Spinal cord (tissue), 10 donors: ENCODE measurements at places on chromosomes 13 and 19.

DNA sequence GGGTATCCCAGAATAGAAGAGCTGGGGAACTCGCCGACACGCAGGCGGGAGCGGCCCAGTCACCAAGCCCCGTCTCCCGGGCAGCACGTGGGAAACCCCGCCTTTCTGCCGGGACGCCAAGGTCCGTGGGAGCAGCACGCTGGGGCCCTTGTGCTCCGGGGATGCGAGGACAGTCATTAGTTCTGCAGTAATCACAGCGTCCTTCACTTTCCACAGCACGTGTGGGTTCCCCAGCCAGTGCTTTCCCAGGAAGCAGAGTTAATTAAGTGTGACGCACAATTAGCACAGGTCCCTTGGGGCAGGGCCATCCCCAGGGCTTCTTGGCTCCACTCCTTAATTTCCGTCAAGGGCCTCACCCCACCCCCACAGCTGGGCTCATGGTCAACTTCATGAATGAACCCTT lies 64.3 kb upstream of the C13orf46 start:
- DNase-seq: no peak

- DNase-seq: no peak
Measured at GRCh38 chr13:46544208-46544607, 8.8 kb upstream of the LRCH1 start.

DNA sequence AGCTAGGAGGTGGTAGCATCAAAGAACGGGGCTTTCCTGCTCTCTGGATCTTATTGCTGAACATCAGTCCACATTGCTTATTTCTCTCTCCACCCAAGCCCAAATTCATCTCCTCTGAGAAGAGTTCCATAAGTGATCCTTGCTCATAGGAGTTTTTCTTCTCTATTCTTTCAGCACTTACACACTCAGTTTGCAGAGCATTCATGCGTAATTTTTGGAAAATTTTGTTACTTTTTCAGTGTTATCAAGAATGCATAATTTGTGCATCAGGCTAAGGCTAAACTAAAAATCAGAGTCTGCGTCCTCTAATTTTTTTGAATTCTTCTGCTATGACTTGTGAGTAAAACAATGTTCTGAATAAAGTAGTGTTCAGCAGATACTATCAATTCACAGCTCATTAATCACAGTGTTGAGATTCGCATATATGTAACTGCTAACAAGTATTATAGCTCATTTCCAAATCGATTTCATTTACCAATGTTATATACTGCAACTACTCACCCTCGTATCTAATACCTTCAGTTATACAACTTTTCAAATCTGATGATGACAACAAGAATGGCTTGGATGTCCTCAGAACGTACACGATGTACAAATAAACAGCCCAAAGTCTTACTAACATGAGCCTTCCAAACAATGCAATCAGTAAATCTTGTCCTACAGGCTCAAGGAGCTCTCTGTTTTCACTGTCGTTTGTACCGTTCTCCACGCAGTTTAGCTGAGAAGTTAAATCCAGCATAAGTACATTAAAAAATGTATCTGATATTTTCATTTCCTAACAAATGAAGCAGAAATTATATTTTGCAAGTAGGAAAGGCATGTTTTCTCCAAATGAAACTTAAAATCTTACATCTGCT lies 36.4 kb upstream of the STARD13 start:
- no peak for DNase-seq

- no peak for DNase-seq
Measured at GRCh38 chr13:91704398-91704797, 306.0 kb downstream of the GPC5 start.

GRCh38 chr13:93539914-93540313 lies 313.3 kb downstream of the GPC6 start:
- DNase-seq: no peak

DNA sequence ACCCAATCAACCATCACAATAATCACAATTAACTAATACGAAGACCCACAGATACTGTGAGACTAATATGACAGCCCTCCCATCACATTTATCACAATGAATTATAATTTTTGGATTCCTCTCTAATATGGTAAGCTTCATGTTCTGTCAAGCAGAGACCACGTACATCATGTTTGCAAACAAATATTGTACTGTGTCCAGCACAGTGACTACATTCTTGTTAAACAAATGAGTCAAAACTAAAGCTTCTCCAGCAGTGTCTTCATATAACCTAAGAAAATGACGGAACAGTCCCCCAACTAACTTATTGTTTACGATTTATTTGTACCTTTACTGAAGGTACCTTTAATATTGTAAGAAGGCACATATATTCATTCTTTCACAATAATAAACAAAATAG lies 292.6 kb downstream of the ENOX1 start:
- no peak for DNase-seq

GRCh38 chr13:113005076-113005865 lies 36.3 kb downstream of the MCF2L start:
- DNase-seq: no peak

DNA sequence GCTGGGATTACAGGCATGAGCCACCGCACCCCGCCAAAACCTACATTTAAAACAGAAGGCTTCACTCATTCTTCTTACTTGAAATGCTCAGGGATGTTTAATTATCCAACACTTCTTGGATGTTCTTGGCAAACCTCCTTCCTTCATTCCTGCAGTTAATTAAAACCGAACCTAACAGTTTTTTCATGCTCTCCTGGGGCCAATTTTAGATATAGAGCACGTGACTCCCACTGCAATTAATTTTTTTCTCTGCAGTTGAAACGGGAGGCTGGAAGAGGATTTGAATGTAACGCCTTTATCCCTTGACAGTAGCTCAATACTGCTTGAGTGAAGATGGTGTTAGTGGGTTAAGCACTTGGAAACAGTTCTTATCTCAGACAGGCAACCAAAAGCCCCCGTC lies 4.6 kb upstream of the ACTL9 start:
- peak; percentile 19 for DNase-seq

DNA sequence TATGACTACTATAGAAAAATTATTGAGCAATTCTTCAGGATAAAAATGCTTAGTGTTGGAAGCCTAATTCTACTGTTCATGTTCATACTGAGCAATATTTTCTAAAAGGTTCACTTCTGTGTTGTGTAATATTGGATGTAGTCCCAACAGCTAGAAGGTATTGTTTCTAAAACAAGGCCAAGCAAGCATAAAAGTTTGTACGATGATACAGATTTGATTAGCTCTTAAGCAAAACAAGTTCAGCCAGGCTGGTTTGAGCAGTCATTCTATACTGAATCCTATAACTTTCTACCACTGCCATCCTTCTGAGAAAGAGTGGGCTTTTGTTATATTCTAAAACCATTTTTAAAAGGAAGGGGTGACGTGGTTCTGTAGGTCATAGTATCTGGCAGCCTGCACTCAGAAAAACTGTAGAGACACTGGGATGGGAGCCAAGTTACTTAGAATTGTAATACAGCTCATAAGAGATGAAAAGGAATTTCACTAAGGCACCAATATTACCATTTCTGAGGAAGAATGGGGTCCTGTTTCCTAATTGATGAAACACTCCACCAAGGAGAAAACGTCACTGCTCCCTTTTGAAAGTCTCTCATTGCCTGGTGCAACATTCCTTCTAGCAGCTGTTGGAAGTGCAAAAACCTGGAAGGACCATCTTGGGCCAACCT lies 275.0 kb upstream of the DACH1 start:
- DNase-seq: no peak

DNA sequence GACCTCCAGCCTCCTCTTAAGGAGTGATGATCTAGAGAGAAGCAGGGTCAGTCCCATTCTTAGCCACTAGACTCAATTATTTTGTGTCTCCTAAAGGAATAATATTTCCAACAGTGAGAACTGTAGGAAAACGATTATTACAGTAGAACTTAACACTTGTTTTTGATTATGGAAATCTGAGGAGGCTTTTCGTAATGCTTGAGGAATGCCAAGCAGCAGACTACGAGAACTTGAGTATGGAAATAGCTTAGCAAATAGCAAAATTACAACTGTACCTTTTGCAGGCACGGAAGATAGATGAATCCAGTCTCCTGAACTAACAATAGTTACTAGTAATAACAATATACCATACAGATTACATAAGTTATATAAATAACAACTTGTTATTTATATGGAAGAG lies 12.2 kb downstream of the BRD4 start:
- no peak for DNase-seq

DNA sequence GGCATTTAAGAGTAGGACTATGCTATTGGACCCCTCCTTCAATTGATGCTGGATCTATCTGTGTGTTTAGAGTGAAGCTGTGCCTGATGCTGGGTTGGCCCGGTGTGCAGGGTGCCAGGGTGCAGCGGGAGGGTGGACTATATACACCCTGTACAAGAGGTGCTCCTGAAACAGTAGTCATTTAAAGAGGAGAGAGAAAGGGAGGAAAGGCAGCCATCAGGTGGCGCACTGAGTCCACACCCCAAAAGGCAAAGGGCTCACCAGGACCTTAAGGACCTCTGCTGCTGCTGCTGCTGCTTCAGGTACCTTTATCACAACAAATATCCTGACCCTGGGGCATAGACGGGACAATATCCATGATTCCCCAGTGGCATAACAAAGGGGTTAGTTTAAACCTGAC lies 39.4 kb downstream of the ZNF136 start:
- no peak for DNase-seq

DNA sequence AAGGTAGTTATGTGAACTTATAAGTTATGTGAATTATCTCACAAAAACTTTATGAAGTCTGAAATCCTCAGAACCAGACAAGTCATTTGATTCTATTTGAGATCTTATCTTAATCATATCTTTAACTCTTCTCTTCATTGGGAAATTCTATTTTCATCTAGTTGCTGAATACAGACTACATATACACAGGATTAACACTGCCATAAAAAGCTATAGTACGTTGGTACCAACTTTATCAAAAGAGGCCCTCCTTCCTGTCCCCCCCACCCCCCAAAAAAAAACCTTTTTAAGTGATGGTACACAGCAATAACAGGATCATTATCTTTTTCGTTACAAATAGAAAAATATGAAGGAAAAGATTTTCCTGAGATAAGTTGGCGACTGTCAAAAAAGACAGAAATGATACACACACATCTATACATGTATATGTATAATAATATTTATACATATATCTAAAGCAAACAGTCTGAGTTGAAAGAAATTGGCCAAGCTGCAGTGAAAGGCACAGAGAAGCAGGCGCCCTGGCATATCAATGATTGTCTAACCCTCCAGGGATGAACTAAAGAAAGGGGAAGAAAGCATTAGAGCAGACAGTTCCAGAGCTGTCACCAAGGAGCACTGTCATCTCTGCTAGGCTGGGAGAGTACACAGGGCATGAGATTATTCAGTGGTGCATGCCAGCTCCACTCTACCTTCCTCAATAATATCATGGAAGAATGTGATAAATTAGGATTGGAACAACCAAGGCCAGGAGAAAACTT lies 116.7 kb downstream of the KLF12 start:
- DNase-seq: no peak

GRCh38 chr19:835210-835810 lies 5.5 kb upstream of the PRTN3 start:
- no peak for DNase-seq

DNA sequence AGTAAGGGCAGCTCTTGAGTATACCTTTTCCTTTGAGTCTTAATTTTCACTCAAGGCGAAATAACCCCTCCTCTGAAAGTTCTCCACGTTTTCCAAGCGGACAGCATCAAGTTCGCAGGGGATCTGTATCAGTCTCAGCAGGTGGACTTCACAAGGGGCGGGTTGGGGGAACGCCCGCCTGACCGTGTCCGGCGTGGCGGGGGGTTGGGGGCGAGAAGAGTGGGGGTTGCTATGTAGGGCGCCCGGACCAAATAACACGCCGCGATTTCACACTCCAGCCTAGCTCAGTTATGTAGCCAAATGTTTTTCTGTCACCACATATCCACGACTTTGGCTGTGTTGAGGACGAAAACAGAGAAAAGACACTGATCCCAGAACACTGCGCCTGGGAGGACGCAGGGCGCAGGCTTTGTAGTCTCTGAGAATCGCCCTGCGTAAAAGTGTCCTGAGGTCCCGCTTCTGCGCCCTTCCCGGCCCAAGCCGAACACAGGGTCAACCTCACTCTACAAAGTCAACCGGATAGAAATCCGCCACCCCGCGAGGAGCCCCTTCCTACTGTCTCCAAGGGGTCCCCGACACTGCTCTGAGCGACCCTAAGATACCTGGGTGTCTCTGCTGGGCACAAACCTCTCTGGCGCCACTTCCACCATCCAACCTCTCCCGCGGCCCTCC lies 524 bp downstream of the RUBCNL start:
- DNase-seq: no peak

GRCh38 chr19:5903056-5903623 lies 450 bp downstream of the NDUFA11 start:
- DNase-seq: no peak

- DNase-seq: no peak
Measured at GRCh38 chr13:19085258-19085657, 96.4 kb downstream of the TUBA3C start.

DNA sequence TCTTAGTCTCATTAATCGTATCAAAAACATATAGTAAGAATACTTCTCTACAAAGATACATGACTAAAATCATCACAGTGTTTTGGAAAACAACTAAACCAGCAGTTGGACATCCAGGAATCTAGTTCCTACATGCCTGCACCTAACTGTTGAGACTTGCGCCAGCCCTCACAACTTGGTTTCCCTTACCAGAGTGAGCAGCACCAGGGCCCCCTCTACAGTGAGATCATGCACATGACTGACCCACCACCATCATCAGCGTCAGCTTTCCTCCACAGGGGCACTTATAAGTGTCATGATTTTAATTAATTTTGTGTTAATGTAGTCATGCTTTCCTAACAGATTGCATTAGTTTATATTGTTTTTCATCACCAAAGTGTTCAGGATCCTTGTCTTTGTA lies 1322.0 kb downstream of the EFNB2 start:
- DNase-seq: no peak

DNA sequence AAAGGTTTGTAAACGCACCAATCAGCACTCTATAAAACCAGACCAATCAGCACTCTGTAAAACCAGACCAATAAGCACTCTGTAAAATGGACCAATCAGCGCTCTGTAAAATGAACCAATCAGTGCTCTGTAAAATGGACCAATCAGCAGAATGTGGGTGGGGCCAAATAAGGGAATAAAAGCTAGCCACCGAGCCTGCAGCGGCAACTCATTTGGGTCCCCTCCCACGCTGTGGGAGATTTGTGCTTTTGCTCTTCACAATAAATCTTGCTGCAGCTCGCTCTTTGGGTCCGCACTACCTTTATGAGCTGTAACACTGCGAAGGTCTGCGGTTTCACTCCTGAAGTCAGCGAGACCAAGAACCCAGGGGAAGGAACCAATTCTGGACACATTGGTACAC lies 28.0 kb downstream of the ZNF175 start:
- DNase-seq: no peak

- DNase-seq: no peak
Measured at GRCh38 chr13:47256618-47257017, 359.8 kb upstream of the HTR2A start.

- peak; percentile 2 for DNase-seq
Measured at GRCh38 chr13:103238441-103238840, 172.2 kb upstream of the SLC10A2 start.

GRCh38 chr19:27672309-27673047 lies 1540.5 kb downstream of the UQCRFS1 start:
- no peak for DNase-seq

DNA sequence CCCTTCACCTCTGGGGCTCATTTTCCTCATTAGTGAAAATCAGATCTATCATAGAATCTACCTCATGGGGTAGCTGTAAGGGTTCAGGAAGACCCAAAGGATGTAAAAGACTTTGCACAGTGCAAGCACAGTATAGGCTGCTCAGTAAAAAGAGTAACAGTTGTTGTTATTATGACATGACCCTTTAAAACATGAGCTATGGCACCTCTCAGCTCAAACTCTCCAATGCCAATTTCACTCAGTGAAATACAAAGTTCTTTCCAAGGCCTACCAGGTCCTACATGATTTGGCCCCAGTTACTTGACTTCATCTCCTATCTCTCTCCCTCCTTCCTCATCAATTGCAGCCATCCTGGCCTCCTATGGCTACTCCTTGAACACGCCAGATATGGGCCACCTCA lies 4.9 kb downstream of the SMG9 start:
- DNase-seq: no peak
